MM.1S (cell line): ENCODE measurements at places on chromosomes 16 and 17.

DNA sequence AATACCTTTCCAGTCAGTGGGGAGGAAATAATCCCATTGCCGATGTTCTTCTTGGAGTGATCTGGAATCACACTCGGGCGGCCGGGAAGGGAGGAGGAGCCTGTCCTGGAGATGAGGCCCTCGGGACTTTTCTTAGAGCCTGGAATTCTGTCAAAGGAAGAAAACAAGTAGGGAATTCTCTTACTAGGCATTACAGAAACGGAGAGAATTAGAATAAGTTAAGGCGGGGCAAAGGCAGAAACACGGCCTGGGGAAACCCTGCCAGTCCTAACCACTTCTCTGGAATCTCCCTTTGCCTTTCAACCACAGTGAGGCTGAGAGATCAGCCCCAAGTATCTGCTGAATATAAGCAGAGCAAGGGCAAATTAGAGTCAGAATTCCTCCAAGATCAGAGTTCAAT is 27.8 kb downstream of the USP36 start:
- no peak for DNase-seq

DNA sequence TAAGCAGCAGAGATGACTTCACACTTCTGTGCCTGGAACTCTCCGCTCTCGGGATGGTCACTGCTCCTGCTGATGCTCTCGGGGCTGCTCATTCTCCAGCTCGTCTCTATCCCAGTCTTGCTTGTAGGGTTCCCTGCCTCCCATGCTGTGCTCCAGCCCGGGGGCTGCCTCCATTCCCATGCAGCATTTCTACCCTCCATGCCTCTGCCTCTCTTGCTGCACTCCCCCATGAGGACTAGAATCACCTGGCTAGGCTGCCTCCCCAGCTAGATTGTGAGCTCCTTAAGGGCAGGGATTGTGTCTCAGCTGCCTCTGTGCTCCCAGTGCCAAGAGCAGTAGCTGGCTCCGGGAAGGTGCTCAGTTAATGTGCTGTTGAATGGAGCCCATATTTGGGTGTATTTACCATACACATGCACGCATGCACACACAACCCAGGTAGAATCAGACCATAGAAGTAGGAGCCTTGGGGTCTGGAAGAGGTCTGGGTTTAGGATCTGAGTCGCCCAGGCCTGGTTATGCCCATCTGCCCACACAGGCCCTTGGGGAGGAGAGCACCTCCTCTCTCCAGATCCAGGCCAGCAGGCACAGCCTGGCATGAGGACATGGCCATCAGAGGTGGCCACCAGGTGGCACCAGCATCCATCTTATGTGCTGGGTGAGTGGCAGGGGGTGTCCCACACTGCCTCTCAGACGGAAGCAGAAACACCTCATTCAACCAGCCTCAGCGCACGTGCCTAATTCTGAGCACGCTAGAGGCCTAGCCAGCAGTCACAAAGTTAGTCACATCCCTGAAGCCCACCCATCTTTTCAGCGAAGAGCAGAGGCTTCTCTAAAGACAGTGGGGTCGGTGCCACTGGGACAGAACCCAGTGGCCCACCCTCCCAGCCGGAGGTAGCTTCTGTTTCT is 9.3 kb downstream of the GIT1 start:
- peak; percentile 91 for DNase-seq

GRCh38 chr16:65947951-65948350 is 418.5 kb upstream of the CDH5 start:
- no peak for DNase-seq

DNA sequence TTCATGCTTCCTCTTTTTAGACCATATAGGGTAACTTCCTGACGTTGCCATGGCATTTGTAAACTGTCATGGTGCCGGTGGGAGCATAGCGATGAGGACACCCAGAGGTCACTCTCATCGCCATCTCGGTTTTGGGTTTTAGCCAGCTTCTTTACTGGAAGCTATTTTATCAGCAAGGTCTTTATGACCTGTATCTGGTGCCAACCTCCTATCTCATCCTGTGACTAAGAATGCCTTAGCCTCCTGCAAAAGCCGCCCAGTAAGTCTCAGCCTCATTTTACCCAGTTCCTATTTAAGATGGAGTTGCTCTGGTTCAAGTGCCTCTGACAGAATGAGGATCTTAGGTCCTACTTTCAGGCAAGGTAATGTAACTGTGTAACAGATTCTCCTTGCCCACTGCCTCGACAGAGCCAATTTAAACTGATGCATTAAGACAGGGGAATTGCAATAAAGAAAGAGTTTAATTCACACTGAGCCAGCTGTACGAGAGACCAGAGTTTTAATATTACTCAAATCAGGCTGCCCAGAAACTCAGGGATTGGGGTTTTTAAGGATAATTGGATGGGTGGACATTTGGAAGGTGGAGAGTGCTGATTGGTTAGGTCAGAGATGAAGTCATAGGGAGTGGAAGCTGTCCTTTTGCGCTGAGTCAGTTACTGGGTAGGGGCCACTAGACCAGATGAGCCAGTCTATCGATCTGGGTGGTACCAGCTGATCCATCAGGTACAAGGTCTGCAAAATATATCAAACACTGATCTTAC is 59.9 kb upstream of the ATF7IP2 start:
- DNase-seq: no peak

- DNase-seq: no peak
These were observed 17.2 kb upstream of the RCVRN start for GRCh38 chr17:9922012-9922848.

DNA sequence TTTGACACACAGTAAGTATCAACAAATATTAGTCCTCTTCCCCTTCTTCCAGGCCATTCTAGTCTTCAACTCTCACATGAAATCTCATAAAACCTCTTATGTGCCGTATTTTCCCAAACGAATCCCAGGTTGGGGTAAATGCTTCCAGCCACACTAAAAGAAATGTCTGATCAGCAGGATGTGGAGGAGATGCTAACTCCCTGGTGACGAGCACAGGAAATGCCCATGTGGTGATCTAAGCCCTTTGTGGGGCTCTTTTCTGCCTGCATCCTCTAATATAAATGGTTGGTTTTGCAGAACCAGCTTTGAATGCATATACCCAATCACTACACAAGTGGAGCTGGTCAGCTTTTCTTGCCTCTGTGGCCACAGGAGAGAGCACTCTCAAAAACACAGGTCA is 498.2 kb upstream of the ERCC4 start:
- no peak for DNase-seq

- no peak for DNase-seq
These were observed 688.8 kb upstream of the SALL1 start for GRCh38 chr16:51839727-51840462.

GRCh38 chr16:24052329-24053098 is 203.6 kb upstream of the CACNG3 start:
- DNase-seq: no peak

GRCh38 chr16:3057181-3058138 is 8.0 kb upstream of the IL32 start:
- DNase-seq: no peak
